Cortex of kidney (tissue), 1 donor: ENCODE measurements at places on chromosomes 7 and 10.

DNA sequence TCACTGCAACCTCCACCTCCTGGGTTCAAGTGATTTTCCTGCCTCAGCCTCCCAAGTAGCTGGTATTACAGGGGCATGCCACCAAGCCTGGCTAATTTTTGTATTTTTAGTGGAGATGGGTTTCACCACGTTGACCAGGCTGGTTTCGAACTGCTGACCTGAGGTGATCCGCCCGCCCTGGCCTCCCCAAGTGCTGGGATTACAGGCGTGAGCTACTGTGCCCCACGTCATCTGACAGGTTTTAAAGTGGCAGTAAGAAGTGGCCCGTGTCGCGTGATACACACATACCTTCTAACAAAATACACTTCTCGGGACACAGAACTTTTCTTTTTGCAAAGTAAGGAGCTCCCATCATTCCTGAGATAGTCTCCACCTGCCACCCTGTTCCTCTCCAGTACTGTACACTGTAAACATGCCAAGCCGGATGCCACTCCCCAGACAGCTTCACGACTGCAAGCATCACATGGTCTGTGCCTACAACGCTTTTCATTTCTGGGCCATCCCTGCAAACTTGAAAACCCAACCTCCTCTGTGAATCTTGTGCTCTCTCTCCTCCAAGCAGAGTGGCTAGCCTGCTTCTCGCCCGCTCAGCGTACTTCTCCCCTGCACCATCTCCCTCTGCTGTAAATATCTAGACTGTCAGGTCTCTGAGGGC, 256.3 kb upstream of the KLF14 start:
- DNase-seq = no peak

DNA sequence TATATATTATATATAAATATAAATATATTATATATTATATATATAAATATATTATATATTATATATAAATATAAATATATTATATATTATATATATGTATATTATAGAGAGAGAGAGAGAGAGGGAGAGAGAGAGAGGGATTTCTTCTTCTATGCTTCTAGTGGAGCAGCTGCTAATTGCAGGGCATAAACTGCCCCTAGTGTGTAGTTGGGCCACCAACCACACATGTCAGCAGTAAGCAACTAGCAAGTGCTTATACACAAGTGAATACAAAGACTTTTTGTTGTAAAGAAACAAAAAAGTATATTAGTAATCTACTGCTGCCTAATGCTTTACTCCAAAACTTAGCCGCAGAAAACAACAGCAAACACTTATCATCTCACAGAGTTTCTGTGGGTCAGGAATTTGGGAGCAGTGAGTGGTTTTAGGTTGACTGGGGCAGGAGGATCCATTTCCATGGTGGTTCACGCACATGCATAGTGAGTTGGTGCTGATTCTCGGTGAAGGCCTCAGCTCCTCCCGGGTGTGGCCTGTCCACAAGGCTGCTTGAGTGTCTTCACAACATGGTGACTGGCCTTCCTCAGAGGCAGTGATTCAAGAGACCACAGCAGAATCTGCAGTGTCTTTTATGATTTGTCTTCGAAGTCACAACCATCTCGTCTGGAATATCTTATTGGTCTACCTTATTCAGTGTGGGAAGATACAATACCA, 25.5 kb upstream of the BAG3 start:
- DNase-seq = no peak

GRCh38 chr7:11607686-11608085, 224.3 kb downstream of the THSD7A start:
- DNase-seq = no peak

- DNase-seq = no peak
Observed at GRCh38 chr10:117130346-117130745, 7.7 kb downstream of the VAX1 start.

- no peak for DNase-seq
Observed at GRCh38 chr7:151936207-151936606, 20.0 kb upstream of the GALNTL5 start.

DNA sequence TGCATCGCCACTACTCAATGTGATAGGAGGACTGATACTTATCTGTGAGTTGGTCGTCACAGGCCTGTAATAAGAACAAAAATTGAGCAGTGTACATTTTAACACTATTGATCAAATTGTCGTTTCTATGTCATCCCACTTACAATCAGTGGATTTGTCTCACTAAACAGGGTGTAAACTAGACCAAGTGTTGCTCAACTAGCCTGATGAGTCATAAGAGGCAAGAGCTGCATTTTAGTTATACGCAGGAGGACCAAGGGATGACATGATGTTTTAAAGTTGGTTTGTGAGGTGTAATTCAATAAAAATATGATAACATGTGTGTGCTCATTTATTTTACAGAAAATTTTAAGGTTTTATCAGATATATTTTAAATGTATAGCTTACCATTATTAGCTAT, 1239.2 kb downstream of the REEP3 start:
- no peak for DNase-seq

- no peak for DNase-seq
Observed at GRCh38 chr7:139854803-139855497, 25.9 kb downstream of the TBXAS1 start.

- DNase-seq = no peak
Observed at GRCh38 chr7:2737771-2738540, 50.0 kb downstream of the AMZ1 start.

DNA sequence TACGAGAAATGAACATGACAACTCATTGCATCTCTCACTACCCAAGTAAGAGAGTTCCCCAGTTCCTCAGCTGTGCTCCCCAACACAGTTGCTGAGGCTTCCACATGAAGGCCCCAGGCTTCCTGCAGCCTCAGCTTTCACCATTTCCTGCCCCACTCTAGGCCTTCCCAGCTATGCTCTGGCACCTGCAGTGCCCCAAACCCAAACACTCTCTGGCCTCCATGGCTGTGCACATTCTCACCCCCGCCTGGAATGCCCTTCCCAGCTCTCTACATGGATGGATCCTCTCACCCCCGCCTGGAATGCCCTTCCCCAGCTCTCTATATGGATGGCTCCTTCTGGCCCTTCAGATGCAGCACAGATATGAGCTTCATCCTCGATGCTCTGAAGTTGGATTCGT, 61.3 kb downstream of the KIAA1549 start:
- no peak for DNase-seq

GRCh38 chr10:124870854-124871425, 69.3 kb downstream of the ABRAXAS2 start:
- DNase-seq = no peak

DNA sequence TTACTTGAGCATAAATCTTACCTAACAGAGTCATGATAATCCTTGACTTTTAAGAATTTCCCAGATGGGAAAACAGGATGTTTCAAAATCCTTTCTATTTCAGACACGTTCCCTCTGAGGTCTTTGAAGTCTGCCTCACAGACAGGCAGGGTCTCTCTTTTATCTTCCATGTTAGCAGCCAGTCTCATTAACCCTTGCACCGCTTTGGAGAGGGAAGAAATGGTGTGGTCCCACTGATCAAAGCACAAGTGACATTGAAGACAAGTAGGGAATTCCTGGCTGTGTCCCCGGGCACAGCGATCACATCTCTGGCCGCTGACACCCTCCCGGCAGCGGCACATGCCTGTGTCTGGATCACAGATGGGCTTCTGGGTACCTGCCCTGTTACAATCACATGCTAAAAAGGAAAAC, 52.7 kb upstream of the LAMB1 start:
- no peak for DNase-seq

- DNase-seq = no peak
Observed at GRCh38 chr7:110337646-110338045, 753.3 kb upstream of the LRRN3 start.

DNA sequence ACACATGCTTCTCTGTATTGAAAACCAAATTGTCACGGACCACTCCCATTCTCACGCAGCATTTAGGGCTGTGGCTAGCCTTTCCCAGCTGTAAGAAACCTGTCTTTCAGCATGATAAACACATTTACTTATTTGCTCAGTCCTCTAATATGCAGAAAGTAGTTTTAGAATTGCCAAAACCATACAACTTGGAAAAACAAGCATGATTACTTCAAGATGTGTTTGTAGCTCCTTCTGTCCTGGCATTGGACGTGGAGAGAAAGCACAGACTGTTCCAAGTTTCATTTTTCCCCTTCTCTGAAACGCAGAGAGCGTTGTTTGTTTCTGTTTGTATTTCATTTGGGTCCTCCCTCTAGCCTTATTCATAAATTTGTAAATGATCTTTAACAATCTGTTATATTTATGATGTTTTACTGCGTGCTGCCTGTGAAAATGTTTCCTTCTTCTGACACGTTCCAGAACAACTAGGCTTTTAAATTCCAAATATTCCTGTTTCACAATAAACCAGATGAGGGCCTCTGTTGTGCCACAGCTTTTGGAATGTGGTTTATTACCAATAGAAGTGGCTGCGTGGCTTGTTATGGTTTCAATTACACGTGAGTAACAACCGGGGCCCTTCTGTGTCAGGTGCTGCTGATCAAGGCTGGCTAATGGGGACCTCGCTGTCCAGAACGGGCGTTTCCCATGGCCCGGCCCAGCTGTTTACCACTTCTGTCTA, 26.1 kb downstream of the MNX1 start:
- DNase-seq = no peak

DNA sequence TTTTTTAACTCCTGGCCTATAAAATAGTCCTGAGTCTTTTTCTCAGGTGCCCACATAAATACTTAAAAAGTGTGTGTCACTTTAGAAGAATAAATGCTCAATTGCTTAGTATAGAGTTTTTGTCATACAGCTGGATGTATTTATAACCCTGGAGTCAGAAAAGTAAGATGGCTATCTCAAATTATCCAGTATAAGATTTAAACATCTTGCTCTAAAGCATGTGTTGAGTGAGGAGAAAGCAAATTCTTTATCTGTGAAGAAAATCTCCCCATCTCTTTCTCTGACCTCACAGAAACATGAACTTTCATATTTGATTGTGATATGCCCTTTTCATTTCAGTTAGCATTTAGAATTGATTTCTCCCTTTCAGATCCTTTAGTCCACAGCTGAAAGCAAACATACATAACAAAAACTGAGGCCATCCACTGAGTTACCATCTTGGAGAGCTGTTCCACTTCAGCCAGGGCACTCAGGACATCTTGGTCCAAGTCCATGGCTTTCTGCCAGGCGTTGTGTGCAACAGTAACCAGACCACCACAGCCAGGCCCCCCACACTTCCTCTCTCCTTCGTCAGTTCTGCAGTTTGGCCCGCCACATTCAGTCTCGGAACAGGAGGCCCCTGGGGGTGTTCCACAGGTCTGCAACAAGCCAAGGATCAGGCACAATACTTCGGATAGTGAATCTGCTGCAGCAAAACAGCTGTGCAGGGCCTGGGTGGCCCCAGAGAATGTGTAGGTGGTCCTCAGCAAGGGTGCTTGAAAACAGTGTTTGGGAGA, 40.9 kb downstream of the DLD start:
- DNase-seq = no peak

DNA sequence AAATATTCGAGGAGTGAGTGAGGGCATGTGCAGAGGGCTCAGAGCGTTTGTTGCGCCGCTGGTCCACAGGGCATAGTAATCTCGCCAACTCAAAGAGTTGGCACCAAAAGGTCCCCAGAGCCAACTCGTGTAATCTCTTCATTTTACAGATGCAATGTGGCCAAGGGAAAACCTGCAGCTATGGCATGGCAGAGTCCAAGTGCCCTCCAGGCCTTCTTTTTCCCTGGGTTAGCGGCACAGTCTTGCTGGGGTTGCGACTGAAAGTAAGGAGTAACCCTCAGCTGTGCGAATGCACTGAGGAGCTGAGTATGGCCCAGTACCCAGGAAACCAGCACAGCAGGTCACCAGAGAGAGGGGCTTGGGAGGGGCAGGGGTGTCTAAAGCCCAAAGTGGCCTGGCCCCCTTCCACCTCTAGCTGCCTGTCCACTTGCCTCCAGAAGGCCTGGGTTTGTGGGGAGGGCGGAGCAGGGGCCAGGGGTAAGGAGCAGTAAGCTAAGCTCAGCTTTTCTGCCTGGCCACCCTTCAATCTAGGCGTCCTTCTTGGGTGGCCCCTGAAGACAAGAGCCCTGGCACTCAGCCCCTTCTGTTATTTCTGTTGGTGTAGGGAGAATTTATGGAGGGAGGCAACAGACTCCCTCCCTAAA, 3.3 kb upstream of the GAD2 start:
- no peak for DNase-seq

- DNase-seq = no peak
Observed at GRCh38 chr10:103799341-103799740, 56.0 kb downstream of the SH3PXD2A start.

GRCh38 chr10:133212853-133213494, 17.0 kb upstream of the UTF1 start:
- DNase-seq = no peak

DNA sequence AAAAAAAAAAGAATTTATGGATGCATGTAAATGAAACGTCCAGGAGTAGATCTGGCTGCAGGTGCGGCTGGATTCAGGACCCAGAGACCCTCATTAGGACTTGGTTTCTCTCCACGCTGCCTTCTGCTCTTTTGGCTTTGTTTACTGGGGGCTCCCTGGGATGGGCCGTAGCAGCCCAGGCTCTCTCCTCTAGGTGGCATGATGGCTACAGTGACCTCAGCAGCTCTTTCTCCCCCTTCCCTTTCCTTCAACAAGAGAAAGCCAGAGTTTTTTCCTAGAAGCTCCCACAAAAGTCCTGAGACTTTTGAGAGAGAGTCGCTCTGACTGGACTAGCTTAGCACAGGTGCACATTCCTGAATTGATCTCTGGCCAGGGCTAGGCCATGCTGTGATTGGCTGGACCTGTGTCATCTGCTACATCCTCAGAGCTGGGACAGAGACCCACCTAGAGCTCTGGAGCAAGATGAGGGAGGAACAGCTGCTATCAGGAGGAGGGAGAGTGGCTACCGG, 67.8 kb upstream of the PDCD4 start:
- DNase-seq = no peak

DNA sequence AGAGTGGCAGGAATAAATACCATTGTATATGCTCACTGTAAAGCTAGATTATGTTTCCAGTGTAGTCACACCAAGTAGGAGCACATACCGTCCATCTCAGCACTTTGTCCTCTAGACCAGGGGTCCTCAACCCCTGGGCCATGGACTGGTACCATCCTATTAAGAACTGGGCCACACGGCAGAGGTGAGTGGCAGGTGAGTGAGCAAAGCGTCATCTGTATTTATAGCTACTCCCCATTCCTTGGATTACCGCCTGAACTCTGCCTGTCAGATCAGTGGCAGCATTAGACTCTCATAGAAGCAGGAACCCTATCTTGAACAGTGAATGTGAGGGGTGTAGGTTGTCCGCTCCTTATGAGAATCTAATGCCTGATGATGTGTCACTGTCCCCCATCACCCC, 735.3 kb downstream of the MAGI2 start:
- no peak for DNase-seq

DNA sequence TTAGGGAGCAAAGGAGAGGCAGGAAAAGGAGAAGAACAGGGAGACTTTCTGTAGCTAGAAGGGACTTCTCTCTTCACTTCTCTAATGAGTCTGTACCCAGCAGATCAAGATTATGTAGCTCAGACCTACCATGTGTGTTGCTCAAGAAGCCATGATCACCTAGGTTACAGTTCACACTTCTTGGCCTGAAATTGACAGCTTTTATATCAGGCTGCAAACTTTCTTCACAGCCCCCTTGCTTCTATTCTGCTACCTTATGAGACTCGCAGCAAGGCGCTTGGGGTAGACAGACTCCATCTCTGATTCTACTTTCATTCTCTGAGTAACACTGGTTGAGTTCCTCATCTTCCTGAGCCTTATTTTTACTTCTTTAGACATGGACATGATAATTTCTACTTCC, 19.6 kb upstream of the GIMAP2 start:
- DNase-seq = no peak
